Colonic mucosa (tissue), 4 donors: ENCODE measurements at places on chromosomes 5 and 9. TPM values are rescaled to one million over a fixed set of nuclear protein-coding genes. Genes with fewer than 3 reads are reported as not detected.

DNA sequence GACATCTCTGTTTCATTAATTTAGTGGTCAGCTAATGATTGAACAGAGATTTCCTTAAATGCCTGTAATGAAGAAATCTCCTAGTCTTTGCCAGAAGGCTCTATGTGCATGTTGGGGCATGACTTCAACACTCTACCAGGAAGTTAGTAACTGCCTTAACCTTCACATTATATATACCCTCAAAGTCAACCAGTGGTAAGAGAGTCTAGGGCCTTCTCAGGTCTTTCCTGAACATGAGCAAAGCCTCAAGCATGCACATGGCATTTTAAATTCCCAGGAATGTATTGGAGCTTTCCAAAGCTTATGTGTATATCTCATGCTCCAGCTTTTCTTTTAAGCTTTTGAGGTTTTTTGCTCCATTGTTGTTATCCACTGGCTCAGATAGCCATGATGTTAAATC, 388.3 kb downstream of the ARRDC3 start:
- no peaks in the 10 kb centered on the region for H3K4me1 ChIP-seq
- no peaks in the 10 kb centered on the region for H3K36me3 ChIP-seq
- H3K4me3 ChIP-seq: no peak overlapping the region
- H3K27me3 ChIP-seq: no peaks in the 10 kb centered on the region
- no peak for DNase-seq
- H3K27ac ChIP-seq: no peak overlapping the region

ZFP37 gene
- total RNA-seq: 0.64 TPM

GPSM1 gene
- total RNA-seq: 3.4 TPM

- H3K4me1 ChIP-seq: no peaks in the 10 kb centered on the region
- no peak overlapping the region for H3K4me3 ChIP-seq
- H3K27ac ChIP-seq: no peak overlapping the region
- no peak for DNase-seq
- H3K36me3 ChIP-seq: no peaks in the 10 kb centered on the region
- H3K27me3 ChIP-seq: no peaks in the 10 kb centered on the region
Observed at GRCh38 chr5:22319798-22320197, 533.3 kb downstream of the CDH12 start.

GRCh38 chr9:134809292-134809691, 71.3 kb upstream of the FCN2 start:
- H3K27ac ChIP-seq: no peak overlapping the region
- no peak overlapping the region for H3K4me3 ChIP-seq
- DNase-seq: no peak
- H3K36me3 ChIP-seq: no peaks in the 10 kb centered on the region
